Osteoblast (primary cell): ENCODE measurements at places on chromosomes 12 and 14. TPM values are rescaled to one million over a fixed set of nuclear protein-coding genes. Genes with fewer than 3 reads are reported as not detected.

DNA sequence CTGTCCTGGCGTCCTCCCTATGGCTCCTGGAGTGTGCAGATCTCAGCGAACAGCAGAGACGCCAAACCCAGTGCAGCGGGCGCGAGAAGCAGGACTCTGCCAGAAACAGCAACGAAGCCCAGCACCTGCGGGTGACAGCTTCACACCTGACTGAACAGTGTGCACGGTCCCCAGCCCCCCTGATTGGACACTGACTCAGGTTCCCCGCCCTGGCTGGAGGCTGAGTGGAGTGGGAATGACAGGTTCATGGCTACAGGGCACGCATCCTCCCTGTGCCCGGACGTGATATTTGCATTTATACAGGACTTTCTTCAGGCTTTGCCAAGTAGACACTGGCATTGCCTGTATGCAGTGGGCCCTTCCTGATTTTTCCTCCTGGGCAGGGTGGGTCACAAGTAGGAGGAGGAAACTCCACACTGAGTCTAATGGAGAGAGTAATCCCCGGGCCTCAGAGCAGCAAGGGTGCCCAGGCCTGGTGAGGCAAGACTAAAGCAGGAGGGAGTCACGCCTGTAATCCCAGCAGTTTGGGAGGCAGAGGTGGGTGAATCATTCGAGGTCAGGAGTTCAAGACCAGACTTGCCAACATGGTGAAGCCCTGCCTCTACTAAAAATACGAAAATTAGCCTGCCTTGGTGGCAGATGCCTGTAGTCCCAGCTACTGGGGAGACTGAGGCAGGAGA is 71.6 kb downstream of the ASCL4 start:
- no peaks in the 10 kb centered on the region for H3K4me1 ChIP-seq
- no peak overlapping the region for H3K4me3 ChIP-seq
- peak; percentile 44 for DNase-seq
- H3K36me3 ChIP-seq, result no peaks in the 10 kb centered on the region
- H3K27ac ChIP-seq, result no peak overlapping the region
- peaks cover 68% of the 10 kb centered on the region for H3K27me3 ChIP-seq

DNA sequence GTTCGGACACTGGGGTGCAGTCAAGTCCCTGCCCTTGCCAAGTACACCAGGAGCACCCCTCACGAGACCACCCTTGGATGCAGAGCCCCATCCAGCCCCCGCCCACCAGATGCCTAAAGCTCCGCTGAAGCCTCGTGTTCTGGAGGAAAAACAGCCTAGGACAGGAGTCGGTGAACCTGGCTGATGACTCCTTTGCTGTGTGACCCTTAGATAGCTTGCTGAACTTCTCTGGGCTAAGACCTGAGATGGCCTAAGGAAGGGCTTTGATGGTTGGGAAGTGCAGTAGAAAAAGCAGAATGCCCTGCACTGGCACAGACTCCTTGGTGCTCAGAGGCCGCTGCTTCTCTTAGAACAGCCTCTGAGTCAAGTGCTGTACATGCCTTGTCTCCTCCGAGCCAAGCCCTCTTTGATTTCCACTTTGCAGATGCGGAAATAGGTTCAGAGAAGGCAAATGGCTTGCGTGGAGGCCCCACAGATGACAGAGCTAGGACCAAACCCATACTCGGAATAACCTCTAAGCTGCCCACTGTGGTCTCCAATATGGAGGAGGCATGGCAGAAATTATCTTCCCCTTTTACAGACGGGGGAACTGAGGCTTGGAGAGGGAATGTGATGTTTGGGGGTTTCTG is 52.3 kb downstream of the MVK start:
- no peaks in the 10 kb centered on the region for H3K4me1 ChIP-seq
- no peak for DNase-seq
- H3K4me3 ChIP-seq, result no peak overlapping the region
- H3K36me3 ChIP-seq, result no peaks in the 10 kb centered on the region
- H3K27ac ChIP-seq, result no peak overlapping the region
- peaks cover 18% of the 10 kb centered on the region for H3K27me3 ChIP-seq

Gene FAM186B
- total RNA-seq, result 0.59 and 0.72 TPM in 2 replicates

DNA sequence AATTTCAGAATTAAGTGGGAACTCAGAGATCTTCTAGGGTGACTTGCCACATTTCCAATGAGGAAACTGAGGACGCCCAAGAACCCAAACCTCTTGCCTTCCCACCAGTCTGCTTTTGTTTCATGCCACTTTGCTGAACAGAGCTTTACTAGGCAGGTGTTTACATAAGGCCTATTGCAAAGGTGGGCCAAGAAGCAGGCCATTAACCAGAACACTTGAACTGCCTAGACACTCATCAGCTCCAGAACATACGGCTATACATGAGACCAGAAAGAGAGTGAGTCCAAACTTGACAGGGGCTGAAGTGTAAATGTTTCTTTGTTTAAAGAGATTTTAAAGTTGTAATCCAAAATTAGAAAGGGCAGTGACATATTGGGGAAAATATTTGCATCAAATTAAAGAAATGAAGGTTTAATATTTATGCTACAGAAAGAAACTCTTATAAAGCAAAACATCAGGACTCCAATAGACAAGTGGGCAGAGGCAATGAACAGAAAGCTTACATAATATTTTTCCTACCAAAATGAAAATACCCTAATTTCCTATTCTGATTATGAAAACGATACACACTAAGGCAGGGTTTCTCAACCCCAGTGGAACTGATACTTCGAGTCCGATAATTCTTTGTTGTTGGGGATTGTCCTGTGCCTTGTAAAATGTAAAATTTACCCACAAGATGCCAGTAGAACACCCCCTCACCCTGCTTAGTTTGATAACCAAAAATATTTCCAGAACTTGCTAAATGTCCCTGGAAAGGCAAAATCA is 11.7 kb downstream of the BATF start:
- DNase-seq, result no peak
- no peak overlapping the region for H3K4me3 ChIP-seq
- no peak overlapping the region for H3K27ac ChIP-seq
- no peaks in the 10 kb centered on the region for H3K36me3 ChIP-seq
- H3K27me3 ChIP-seq, result no peaks in the 10 kb centered on the region

Gene GPR135
- 5.1 and 5.3 TPM in 2 replicates for total RNA-seq

Gene BTG1
- total RNA-seq, result 23.6 and 25.0 TPM in 2 replicates

GRCh38 chr12:46517579-46517962 is 145.0 kb upstream of the SLC38A2 start:
- DNase-seq, result no peak
- no peak overlapping the region for H3K4me3 ChIP-seq
- peaks cover 16% of the 10 kb centered on the region for H3K4me1 ChIP-seq

DNA sequence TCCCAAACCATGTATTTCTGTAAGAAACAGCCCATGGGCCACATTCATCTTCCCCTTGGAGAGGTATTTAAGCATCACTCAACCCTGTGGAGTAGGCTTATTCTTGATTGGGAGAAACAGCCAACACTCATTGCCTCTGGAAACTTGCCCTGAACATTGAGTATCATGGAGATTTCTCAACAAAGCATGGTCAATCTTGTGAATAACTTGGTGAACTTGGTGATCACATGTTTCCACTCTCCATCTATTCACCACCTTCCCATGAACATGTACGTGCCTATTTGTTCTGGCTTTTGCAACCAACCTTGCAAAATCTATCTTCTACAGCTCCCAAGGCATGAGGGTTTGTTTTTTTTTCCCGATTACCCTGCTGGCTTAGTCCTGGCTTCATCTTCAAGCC is 163.2 kb downstream of the PAH start:
- H3K4me3 ChIP-seq, result no peak overlapping the region
- no peak overlapping the region for H3K27ac ChIP-seq
- DNase-seq, result no peak

DNA sequence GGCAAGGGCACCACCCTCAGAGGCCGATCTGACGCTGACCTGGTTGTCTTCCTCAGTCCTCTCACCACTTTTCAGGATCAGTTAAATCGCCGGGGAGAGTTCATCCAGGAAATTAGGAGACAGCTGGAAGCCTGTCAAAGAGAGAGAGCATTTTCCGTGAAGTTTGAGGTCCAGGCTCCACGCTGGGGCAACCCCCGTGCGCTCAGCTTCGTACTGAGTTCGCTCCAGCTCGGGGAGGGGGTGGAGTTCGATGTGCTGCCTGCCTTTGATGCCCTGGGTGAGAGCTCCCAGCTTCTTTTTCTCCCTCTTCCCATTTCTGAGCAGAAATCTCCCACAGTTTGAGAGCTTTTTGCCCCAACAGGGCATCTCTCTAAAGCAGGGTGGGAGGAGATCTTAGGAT is 1.8 kb downstream of the OAS1 start:
- H3K36me3 ChIP-seq, result no peaks in the 10 kb centered on the region
- no peak overlapping the region for H3K27ac ChIP-seq
- no peak overlapping the region for H3K4me3 ChIP-seq
- H3K27me3 ChIP-seq, result peaks cover 21% of the 10 kb centered on the region
- DNase-seq, result no peak

DNA sequence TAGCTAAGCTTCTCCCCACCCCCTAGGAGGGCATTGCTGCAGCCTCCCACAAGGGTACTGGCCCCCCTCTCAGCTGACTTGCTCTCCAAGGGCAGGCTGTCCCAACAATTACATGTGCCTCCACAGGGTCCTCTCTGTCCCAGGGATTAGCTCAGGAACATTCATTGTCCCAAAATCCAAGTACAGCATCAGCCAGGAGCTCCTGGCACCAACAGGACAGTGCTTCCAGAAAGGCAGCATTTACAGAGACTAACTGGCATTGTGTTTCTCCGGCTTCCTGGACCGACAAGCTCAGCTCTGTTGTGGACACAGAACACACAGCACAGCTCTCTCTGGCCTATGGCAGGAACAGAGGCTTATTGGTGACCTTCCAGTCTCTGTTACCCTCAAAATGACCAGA is 21.7 kb downstream of the ABCD4 start:
- no peaks in the 10 kb centered on the region for H3K27me3 ChIP-seq
- peaks cover 14% of the 10 kb centered on the region for H3K36me3 ChIP-seq
- no peak for DNase-seq
- no peak overlapping the region for H3K27ac ChIP-seq
- no peak overlapping the region for H3K4me3 ChIP-seq

Gene FOXM1
- 3.3 and 4.7 TPM in 2 replicates for total RNA-seq

Gene RPAP3
- total RNA-seq, result 15.6 and 17.1 TPM in 2 replicates

DNA sequence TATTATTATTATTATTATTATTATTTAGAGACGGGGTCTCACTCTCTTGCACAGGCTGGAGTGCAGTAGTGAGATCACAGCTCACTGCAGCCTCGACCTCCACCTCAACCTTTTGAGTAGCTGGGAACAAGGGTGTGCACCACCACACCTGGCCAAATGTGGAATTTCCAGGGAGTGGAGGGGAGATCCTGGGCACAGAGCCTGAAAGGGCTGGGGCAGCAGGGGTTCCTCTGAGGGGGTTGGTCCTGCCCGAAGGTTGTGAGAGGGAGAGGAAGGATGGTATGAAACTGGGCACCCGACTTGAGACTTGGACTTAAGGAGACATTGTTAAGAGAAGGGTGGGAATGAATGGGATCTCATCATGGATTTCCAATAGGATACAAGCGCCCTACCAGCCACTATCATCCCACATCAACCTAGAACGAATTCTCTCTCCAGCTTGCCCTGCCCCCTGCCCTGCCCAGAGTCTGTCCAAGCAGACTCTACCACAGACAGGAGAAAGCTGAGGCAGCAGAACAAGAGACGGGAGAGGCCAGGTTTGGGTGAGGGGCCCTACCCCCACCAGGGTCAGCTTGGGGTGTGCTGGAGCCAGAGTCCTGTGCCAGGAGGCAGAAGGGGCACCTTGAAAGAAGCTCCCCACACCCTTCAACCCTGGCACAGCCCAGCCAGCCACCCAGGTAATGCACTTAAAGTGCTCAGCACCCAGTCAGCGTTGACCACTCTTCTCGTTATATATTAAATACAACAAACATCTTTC is 2.4 kb upstream of the DYNC1H1 start:
- peak; percentile 85 for DNase-seq
- H3K4me1 ChIP-seq, result peaks cover 22% of the 10 kb centered on the region
- no peak overlapping the region for H3K4me3 ChIP-seq
- H3K27me3 ChIP-seq, result no peaks in the 10 kb centered on the region
- H3K36me3 ChIP-seq, result no peaks in the 10 kb centered on the region
- no peak overlapping the region for H3K27ac ChIP-seq

Gene RD3L
- total RNA-seq, result not detected in 2 replicates

DNA sequence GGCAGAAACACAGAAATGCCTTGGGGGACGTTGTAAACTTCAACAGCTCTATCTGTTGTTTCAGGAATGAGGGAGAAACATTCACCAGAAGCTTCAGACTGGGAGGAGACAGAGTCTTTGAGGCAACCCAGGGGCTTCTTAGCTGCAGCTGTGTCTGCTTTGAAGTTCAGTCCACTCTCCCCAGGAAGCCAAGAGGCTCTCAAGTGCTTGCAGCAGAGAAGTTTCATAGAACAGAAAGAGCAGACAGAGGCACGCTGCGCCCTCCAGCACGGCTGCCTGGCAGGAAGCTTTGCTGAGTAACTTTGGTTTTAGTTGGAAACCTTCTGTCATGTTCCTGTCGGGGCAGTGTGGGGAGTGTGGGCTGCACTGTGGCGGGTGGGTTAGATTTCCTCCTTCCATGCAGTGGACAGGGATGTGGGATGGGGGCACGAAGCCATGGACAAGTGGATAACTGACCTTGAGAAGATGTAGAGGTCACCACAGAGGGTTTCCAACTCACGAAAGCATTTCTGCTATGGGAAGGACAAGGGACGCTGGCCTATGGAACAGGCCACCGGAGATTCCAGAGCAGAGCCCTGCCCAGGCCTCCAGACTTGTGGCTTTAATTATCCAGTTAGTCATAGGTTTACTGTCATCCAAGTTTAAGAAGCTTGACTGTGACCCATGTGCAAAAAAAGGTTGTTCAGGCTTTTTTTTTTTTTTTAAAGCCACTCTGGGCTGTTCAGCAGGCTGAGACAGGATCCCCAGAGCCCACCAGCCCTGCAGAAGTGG is 107.7 kb downstream of the ARF6 start:
- peak overlapping the region; percentile 99 for H3K27ac ChIP-seq
- H3K36me3 ChIP-seq, result no peaks in the 10 kb centered on the region
- no peaks in the 10 kb centered on the region for H3K27me3 ChIP-seq
- H3K4me1 ChIP-seq, result peaks cover 53% of the 10 kb centered on the region
- DNase-seq, result peak; percentile 89
- peak overlapping the region; percentile 56 for H3K4me3 ChIP-seq

Gene SLC17A8
- not detected in 2 replicates for total RNA-seq

DNA sequence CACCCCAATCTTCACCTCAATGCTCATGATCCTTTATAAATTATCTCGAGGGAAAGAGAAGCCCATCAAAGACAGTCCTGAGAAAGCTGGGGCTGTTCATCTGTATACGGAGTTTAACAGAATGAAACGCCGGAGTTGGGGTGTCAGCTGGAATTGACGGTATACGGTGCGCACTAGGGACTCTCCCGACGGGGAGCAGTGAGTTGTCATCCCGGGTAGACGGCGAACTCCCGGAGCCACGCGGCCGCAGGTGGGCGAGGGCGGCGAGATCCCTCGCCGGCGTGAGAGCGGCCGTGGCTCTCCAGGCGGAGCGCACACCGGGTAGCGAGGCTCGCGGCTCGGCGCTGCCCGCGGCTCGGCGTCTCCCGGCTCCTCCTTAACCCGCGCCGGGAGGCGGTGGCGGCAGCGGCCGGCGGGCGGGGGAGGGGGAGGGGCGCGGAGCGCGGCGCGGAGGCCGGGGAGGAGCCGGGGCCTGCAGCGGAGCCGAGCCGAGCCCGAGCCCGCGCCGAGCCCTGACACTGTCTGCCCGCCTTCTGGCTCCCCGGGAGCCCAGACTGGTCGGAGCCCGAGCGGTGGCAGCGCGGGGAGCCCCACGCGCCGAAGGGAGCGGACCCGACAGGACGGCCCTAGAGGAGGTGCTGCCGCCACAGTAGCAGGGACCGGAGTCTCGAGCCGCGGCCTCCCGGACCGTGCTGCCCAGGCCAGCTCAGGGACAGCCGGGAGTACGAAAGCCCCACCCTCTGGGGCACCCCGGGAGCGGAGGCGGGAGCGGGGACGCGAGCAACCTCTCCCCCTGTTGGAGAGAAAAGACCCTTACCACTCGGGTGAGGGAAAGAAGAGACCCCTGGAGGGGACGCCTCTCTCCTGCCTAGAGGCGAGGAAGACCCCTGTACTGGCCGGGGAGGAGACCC is at the start of gene FOXJ2:
FOXJ2 (plus strand) TSS at position 475 of the 911 bp plus-strand sequence. CDS start 7,117 bp downstream, outside the sequence.
- H3K36me3 ChIP-seq, result no peaks in the 10 kb centered on the region
- H3K4me3 ChIP-seq, result peak within 1 kb of the TSS; percentile 94
- peaks cover 39% of the 10 kb centered on the region for H3K4me1 ChIP-seq
- H3K27me3 ChIP-seq, result no peaks in the 10 kb centered on the region
- peak within 1 kb of the TSS; percentile 88 for H3K27ac ChIP-seq
- peak; percentile 95 for DNase-seq
